Nephron progenitor cell (in vitro differentiated cells): ENCODE measurements at places on chromosomes 3 and 15.

DNA sequence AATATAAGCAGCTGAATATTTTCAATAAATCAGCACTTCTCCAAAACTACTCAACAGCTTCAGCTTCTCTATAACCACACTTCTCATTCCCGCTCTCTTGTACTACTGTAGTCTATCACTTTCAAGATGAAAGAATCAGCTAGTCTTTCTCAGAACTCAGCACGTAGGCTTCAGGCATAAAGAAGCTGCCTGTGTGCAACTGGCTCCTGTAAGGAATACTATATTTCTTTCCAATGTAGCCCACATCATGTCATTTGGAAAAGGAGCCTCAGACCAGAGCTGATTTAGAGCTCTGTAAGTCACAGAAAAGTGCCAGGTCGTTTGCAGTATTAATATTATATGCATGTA, 62.3 kb downstream of the FMN1 start:
- no peak for DNase-seq

GRCh38 chr15:48625126-48625525, 20.4 kb downstream of the FBN1 start:
- no peak for DNase-seq

DNA sequence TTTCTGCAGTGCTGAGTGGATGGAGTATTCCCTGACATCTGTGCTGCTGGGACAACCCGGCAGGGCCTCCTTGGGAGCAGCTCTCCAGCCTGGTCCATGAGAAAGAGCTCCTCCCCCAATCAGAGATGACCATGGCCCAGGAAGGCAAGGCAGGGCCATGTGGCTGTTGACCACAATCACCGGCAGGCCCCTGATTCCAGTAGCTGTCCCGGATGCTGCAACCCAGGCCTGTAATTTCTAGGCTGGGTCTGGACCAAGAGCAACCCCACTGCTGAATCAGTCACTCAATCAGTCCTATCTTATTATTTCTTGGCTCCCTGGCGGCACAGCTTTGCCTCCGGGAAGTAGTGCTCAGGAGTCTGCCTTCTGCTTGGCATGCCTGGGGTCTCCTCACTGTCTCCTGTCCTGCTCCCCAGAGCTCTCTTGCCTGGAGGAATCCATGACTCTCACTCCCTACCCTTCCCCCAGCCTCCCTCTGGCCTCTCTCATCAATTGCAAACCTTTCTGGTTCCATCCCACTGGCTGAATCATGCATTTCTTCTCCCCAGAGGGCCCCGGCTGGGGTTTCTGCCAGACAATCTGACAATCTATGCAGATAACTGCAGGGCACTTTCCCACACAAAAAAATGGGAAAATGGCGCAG, 32.6 kb upstream of the ITGA11 start:
- DNase-seq, result no peak

- DNase-seq, result no peak
Measured at GRCh38 chr3:113287111-113287802, 75.9 kb downstream of the BOC start.

DNA sequence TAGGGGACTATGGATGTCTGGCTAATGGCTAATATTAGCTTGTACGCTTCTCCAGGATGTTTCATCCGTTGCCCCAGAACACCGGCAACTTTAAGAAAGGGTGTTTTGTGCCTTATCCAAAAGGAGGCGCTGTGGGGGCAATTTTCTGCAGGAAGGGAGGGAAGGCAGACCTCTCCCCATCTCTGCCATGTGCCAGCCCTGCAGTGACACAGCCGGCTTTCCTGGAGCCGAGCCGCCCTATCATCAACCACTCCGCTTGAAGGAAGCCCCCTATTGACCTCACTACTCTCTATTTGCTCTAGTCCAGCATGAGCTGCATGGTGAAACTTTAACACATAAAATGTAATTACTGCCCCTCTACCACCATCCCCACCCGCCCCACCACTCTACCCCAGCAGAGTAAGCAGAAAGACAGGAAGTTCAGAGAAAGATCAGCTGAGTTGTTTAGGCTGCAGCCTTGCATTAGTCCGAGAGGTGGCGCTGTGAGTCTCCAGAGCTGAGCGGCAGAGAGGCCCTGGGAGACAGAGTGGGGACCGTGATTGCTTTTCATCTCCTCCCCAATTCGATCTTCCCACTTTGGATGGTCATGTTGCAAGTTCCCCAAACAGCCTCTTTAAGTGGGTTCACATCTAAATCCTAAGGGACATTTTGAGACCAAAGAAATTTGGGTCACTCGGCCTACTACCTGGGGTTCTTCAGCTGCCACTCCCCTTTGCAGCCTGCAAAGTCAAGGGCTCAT, 24.5 kb upstream of the RAD18 start:
- DNase-seq, result peak; percentile 78

GRCh38 chr3:194711286-194711685, 25.6 kb downstream of the FAM43A start:
- no peak for DNase-seq

GRCh38 chr3:101212730-101213129, 107.6 kb downstream of the IMPG2 start:
- DNase-seq, result no peak

- DNase-seq, result no peak
Measured at GRCh38 chr3:94693997-94694640, 631.3 kb downstream of the NSUN3 start.

DNA sequence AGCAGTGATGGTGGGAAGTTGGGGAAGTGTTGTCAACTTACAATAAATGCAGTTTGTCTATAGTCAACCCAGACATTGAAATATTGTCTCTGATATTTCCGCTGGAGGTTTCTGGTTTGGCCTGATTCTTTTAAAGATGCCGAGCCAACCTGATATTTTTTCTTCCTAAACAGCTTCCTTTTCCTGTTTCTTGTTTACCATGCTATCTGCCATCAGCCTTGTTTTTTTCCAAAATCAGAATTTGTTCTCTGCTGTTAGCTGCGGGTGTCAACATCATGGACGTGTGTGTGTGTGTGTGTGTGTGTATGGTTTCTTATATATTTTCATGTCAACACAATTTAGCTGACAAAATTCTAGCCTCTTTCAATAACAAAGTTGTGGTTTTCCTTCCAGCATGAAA, 41.2 kb upstream of the XCR1 start:
- DNase-seq, result no peak

- no peak for DNase-seq
Measured at GRCh38 chr15:39102431-39102830, 478.4 kb upstream of the THBS1 start.

GRCh38 chr15:77944002-77944867, 133.3 kb downstream of the TBC1D2B start:
- peak; percentile 80 for DNase-seq

GRCh38 chr15:66617137-66618090, 51.6 kb upstream of the LCTL start:
- no peak for DNase-seq

DNA sequence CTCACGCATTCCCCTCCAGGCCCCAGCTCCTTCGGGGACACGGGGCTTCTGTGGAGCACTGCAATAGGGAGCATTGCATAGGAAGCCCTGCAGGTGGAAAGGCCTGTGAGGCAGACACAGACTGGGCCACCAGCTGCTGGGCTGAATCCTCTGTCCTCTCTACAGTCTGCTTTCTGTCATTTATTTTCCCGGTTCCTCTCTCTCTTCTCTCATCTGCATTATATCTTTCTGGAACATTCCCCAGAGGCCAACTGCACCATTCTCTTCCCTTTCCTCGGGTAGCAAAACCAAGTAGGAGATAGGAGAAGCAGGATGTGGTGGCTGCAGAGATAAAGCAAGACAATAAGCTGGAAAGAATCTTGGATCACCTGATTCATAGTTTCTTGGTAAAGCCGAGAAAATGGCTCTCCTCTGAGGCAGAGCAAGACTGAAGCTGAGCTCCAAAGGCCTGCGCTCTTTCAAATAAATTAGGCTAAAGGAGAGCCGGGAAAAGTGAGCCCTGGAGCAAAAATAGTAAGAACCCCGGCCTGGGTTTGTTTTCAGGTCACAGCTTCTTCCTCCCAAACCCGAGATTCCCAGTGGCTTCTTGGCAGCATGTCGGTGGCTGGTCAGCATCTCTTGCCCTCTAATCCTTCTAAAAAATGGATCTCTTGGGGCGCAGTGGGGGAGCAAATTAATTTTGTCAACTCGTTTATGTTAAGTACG, 5.3 kb downstream of the TM4SF4 start:
- DNase-seq, result no peak

- DNase-seq, result no peak
Measured at GRCh38 chr15:41650806-41651205, 9.4 kb upstream of the MGA start.

DNA sequence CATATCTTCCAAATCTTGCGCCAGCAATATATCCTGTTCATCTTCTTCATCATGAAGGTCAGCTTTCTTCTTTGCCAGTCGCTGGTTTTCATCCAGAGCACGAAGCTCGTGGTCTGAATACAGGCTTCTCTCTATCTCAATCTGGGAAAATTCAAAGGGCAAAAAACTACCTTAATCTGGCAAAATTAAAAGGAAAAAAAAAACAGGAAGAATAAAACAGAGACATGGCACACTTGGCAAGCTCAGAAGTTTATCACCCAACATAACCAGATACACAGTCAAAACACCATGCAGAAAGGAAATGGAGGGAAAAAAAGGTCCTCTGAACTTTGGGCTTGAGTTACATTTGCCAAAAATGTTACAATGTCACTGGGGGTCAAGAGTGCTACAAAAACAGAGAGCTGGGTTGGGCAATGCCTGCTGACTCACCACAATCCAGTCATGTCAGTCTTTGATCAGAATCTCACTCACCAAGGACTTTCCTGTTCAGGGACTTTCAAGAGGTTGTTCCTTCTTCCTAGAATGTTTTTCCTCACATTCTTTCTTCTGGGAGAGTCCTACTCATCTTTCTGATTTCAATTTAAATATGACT, 1.5 kb downstream of the MRPL46 start:
- DNase-seq, result no peak

DNA sequence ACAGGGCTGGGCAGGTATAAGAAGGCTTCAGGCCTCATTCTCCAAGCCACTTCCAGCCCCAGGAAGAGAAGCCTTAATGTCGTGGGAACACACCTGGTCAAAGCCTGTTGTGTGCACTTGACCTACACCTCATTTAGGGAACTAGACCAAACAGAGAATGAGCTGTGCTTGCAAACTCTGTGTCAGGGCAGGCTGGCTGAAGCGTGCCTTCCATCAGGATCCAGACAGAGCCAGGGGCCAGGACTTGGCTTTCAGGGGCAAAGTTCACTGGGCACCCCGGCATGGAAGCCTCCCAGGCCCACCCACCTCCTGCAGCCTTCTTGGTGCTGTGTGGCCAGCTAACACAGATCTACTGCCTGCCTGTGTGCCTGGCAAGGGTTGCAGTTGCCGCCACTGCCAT, 11.5 kb downstream of the RBPMS2 start:
- DNase-seq, result no peak

- no peak for DNase-seq
Measured at GRCh38 chr3:123947482-123947881, 13.5 kb downstream of the CCDC14 start.

DNA sequence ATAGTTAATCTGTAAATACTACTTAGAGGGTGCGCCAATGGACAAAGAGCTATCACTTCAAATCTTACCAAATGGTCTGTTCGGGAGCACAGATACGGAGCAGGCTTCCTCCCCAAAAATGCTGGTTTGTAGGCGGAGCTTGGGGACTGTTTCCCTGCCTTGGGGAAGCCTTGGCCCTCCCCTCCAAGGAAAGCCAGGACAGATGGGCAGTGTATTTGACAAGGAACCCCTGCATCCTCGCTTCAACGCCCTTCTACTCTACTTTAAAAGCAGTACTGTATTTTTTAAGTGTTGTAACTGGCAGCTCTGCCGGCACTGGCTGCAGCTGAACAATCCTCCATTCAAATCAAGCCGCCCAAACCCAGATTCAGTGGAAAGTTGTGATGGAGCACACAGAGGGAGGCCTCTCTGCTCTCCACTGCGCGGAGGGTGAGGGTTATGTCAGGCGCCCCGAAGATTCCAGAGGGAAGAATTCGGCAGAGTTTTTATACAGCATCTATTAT, 83.1 kb upstream of the FNDC3B start:
- DNase-seq, result no peak

DNA sequence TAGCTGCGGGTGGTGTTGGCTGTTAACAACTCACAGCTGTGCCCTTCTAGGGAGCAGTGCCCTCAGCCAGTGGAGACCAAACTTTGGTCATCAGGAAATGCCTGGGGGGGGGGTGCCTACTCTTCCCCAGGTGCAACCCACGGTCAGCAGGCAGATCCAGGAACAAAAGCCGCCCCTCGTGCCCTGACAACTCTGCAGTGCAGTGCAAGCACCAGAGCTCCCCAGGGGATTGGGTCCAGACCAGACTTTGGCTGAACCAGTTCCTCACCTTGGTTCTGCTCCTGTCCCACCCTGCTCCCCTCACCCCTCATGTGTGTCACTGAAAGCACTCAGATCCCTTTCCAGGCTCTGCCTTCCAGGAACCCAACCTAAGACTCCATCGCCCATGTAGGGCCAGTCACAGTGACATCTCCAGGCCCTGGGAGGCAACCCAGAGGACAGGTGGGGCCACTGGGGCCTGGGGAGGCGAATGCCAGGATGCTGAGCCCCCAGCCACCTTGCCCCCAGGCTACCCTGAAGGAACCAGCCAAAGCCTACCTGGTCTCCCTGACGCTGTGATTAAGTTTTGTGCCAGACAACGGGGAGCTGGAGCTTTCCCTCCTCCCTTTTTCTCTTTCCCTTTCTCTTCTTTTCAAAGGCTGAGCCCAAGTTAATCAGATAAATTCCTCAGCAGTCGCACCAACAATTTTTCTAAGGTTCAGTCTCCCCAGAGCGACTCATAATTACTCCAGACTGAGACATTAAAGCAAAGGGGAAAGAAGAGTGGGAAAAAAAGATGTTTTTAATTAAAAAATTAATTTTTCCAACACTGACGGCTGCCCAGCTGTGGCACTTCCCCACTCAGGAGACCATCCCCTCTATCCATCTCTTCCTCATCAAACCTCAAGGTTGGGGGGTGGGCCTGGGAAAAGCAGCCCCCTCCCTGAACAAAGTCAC, 207.5 kb upstream of the LINGO1 start:
- DNase-seq, result no peak

DNA sequence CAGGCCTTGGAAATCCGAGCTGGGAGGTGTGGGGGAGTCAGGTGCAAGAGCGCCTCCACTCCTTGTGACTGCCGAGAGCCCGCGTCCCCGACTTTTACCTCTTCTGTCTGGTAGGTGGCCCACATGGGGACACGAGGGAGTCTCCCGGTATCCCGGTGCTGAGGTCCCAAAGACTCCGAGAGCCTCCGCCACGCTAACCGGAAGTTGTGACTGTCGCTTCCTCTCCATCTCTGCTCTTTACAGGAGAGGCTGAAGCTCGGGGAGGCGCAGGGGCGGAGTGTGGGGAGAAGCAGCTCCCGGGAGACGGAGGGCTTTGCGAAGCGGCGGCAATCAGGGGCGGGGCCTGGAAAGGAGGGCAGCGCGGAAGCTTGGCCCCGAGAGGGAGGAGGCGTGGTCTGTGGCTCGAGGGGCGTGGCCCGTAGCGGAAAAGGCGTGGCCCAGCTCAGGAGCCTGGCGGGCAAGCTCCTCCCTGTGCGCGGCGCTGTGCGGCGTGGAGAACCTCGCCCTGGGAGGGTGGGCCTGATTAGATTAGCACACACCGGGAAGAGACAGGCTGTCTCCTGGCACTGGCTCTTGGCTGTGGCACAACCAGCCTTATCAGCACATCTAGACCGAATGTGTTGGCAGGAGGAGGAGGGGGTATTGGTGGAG, 143.9 kb downstream of the GABRB3 start:
- DNase-seq, result peak; percentile 16
